ENCODE measurements at places on chromosomes 2 and 18. TPM values are rescaled to one million over a fixed set of nuclear protein-coding genes. Genes with fewer than 3 reads are reported as not detected.

RNF152 gene
- 0.07 TPM for total RNA-seq

FOXI3 gene
- not detected for total RNA-seq

TSPYL6 gene
- total RNA-seq: not detected

GRCh38 chr2:232075080-232075479 is 113.6 kb downstream of the DIS3L2 start:
- no peak for DNase-seq

DNA sequence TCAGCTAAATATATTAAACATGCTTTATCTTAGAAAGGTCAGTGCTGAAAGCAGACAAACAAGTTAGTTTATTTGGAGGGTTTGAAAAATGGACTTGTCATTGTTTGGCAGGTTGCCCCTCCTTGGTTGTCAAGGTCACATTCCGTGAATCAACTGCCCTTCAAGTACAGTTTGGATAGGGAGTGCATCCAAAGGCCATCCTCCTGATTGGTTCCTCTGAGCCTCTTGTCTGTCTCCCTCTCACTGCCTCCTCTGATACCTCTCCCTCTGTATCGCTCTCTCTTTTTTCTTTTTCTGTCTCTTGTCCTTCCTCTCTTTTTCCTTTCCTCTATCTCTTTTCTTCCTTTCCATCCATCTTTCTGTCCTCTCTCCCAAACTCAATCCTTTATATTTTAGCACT is 5.4 kb downstream of the ITGAV start:
- peak; percentile 27 for DNase-seq

DNA sequence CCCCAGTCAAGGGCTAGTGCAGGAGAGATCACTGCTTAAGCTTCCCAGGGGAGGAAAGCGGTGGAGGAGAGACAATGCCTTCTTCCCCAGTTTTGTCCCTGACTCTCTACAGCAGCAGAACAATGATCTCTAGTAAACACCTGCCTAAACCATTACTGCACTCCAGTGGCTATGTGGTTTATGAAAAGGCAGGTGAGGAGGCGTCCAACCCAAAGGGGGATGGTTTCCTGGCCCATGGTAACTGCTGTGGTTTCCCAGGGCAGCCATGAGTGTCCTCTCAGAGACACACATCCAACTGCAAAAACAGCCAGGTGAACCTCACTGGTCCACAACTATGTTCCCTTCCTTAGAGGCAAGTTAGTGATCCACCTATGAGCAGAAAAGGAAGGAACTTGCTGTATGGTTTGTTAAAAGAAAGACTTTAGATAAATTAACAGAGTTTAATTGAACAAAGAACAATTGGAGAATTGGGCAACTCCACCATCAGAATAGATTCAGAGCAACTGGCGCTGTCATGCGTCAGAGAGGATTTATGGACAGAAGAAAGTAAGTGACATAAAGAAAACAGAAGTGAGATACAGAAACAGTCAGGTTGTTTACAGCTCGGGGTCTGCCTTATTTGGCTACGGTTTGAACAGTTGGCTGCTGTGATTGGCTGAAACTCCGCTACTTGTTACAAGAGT is 4.8 kb upstream of the TTC39C start:
- DNase-seq: no peak

GRCh38 chr18:10194592-10194991 is 259.8 kb upstream of the APCDD1 start:
- no peak for DNase-seq

DNA sequence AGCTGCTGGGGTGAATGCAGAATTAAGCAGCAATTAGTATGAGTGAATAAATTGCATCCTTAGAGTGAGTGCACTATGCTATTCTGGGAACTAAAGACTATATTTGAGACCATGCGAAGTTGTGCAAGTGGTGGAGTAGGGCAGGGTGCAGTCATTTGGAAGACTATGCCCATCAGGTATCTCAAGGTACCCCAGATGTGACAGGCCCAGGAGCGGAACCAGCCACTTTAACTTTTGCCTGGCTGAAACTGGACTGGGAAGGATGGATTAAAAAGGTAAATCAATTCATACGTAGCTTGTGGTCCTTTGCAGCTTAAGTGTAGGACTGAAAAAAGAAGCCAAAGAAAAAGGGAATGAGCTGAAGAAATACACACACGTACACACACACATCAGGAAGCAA is 1.7 kb downstream of the KYNU start:
- DNase-seq: no peak

VAMP8 gene
- 73.2 TPM for total RNA-seq

GRCh38 chr2:124610141-124610540 is 585.1 kb downstream of the CNTNAP5 start:
- DNase-seq: no peak

DNA sequence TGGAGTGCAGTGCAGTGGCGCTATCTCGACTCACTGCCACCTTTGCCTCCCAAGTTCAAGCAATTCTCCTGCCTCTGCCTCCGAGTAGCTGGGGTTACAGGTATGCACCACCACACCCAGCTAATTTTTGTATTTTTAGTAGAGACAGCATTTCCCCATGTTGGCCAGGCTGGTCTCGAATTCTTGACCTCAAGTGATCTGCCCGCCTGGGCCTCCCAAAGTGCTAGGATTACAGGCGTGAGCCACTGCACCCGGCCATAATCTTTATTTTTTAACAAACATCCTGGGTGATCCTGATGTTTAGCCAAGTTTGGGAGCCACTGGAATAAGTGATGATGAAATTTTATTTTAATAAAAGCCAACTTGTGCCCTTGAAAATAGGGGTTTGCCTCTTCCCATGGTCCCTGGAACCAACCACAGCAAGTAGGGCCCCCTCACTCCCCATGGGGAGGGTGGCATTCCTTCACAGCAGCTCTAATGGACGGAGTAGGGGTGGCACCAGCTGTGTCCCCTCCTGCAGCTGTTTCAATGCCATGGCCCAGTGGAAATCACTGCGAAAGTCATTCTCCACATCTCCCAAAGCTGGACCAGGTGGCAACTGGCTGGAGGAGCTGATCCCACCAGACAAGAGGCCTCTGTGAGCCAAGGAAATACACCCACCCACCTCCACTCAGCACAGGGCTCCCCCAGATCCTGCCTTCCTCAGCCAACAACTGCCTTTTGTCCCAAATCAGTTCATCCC is 194.8 kb downstream of the ZFP36L2 start:
- no peak for DNase-seq

AGXT gene
- not detected for total RNA-seq

DNA sequence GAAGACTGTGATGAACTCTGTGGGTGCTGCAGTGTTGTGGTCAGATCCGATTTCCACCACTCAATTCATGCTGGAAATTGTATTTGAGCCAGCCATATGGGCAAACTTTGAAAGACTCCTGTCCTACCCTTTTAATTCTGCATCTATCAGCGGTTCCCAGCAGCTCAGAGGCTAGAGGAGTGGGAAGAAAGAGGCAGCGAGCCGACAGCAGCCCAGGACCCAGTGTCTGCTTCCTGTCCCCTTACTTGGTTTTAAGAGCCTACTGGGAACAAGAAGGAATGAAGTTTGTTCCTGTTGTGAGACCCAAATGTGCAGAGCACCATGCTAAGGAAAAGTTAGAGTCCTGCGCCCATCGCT is 72.7 kb upstream of the FOSL2 start:
- no peak for DNase-seq

SGPP2 gene
- not detected for total RNA-seq

- no peak for DNase-seq
Observed at GRCh38 chr2:36734304-36734703, 37.8 kb downstream of the VIT start.

DNA sequence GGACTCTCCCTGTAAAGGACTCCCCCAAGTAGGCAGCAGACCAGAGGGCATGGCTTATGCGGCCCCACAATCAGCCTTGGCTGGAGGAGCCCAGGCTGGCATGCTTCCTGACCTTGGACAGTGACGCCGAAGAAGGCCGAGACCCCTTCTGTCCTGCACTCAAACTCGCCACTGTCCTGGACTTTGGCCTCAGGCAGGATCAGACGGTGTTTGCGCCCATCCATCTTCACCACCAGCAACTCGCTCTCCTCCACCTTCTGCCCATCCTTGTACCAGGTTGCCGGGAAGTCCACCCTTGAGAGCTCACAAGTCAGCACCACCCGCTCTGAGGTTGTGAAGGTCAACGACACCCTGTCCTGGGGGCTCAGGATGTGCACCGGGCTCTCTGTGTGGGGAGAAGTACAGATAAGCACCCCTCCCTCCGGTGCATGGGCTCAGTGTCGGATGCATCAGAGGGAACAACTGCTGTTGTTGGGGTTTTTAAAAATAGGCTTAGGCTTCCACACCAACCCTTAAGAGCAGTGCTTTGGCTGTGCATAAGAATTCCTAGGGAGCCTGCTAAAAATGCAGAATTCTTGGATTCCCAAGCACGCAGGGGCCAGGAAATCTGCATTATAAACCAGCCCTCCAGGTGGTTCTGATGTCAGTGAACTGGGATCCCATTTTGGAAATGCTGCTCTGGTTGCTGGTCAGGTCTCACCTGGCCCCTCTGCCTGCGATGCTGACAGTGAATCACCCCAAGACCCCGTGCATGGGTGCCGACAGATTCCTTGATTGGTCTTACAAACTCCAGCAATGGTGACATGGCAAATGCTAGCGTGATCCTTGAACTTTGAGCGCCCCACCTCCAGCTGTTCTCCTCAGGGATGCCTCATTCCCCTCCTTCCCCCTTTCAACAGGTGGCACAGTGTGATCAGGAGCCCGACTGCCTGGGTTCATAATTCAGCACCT is 5.9 kb downstream of the OBSL1 start:
- DNase-seq: no peak

DNA sequence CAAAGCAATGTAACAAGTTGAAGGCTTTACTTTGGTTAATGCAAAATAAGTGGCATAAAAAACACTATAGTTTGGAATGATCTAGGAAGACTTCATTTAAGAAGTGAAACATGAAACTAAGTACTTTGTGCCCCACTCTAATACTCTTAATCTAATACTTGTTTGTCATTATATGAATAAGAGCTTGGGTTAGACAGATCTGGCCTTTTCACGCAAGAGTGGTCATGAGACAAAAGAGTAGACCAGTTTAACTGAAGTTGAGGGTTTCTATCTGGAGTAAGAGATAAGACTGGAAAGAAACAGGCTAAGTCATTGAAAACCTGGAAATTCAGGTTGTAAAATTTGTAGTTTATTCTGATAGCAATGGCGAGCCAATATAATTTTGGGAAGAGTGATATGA is 2.8 kb downstream of the SLC30A6 start:
- DNase-seq: no peak

SKA1 gene
- total RNA-seq: 32.6 TPM

SLC19A3 gene
- not detected for total RNA-seq

DNA sequence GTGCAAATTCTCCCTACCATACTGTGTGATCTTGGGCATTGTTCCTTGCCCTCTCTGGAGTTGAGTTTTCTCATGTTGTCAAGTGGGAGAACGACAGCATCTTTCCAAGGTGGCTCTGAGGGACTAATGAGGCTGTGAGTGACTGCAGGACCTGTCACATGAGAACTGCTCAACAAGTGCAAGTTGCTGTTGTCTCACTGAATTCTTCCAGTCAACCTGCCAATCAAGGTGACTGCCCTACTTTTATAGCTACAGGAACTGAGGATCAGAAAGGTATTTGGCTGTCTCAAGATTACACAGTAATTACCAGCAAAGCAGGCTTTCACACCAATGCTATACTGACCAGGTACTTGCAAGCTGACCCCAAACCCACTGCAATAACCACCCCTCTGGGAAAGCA is 137.6 kb downstream of the MTCL1 start:
- DNase-seq: no peak

DNA sequence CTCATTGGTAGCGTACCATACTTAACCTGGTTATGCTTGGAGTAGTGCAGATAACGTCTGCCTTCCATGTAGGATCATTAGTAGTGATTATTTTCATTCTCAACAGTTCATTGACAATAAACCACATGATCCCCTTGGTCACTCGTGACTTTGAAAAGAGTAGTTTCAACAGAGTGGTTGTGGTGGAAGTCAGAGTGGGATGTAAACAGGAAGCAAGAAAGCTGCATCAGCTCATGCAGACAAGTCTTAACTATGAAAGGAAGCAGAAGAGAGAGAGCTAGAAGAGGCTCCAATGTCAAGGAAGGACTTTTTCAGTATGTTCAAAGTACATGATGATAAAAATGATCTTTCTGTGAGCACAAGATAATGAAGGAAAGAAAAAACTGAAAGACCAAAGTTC is 287.4 kb downstream of the MBD2 start:
- no peak for DNase-seq

GNAL gene
- 0.12 TPM for total RNA-seq

PLGLB1 gene
- total RNA-seq: 0.92 TPM

DNA sequence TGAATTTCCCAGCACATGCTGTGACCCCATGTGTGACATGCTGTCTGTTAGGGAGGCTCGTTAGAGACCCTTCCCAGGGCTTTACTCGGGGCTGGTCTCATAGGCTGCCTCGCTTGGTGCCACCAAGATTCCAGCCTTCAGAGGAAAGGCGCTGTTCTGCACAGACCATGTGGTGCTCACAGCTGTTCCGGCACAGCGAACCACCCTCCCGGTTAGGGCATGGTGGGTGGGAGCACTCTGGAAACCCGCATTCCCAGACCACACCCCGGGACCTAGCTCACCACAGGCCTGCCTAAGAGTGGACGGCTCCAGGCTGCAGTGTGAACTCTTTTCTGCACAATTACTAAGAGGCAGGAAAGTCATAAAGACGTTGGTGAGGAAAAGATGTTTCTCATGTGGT is 112.0 kb downstream of the MBP start:
- DNase-seq: no peak

DNA sequence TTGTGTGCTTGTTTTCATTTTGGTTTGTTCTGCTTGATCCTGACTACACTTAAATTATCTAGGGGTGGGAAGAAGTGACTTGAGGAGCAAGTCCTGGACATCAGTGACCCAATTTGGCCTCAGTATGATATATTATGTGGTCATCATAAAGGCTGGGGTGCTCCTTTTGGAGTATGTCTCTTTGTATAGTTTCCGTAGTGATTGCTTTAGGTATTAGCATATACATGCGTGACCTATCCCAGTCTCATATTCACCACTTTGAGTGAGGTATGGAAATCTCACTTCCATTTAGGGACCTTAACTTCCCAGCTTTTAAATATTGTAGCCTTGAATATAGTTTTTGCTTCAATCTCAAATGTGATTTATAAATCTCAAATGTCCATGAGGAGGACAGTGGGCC is 241.0 kb downstream of the PTGR3 start:
- no peak for DNase-seq

CUL3 gene
- total RNA-seq: 99.2 TPM

REG1B gene
- total RNA-seq: not detected

EML6 gene
- total RNA-seq: 0.20 TPM

- DNase-seq: no peak
Observed at GRCh38 chr2:220334210-220334609, 706.8 kb downstream of the SLC4A3 start.

- no peak for DNase-seq
Observed at GRCh38 chr18:63155910-63156773, 163.4 kb downstream of the BCL2 start.

- no peak for DNase-seq
Observed at GRCh38 chr18:45540125-45540524, 75.2 kb upstream of the SLC14A2 start.

DNA sequence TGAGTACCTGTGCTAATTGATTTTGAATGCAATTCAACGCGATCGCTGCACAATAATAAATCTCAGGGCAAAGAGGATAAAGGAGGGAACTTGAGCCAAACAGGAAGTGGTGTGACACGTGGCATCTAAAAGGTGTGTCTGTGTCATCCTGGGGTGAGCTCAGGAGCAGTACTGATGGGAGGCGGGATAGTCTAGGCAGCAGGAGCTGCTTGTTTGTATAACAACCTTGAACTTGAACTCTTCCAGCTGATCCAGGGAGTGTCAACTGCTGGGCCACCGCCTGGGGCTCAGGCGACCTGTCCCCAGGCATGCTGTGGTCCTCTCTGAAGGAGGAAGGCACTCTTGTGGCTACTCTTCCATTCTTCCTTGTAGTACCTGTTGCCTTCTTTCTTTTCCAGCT is 61.2 kb downstream of the BOD1L2 start:
- DNase-seq: no peak

GRCh38 chr2:149134335-149134923 is 95.9 kb downstream of the LYPD6B start:
- no peak for DNase-seq

Measured in G401 (cell line).